ENCODE measurements at places on chromosomes 5 and 9.

GRCh38 chr5:139246394-139246793 lies 47.1 kb upstream of the MATR3 start:
- DNase-seq = no peak

- DNase-seq = no peak
Measured at GRCh38 chr5:74951865-74952264, 85.7 kb upstream of the FAM169A start.

- DNase-seq = peak; percentile 100
Measured at GRCh38 chr9:87713278-87713987, 12.5 kb upstream of the CTSL start.

- DNase-seq = no peak
Measured at GRCh38 chr9:99101271-99101670, 3.6 kb upstream of the TGFBR1 start.

All from stromal cell of bone marrow (primary cell).